ENCODE measurements at places on chromosomes 5 and 9.

DNA sequence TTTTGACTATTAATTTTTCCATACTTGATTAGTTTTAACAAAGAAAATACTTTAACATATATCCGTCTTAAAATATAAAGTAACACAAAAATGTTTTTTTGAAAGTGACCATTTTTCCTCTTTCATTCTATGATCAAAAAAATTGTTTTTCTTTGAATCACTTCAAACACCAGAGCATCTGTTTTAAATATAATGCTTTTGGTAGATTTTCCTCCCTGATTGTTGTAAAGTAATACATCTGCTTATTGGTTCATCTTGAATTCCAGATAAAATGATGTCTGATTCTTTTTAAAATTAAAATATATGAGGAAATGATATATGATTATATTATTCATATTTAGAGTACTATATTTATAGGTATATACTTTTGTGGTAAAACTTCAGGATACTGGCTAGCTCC lies 76.2 kb upstream of the LPAR1 start:
- no peak for DNase-seq

DNA sequence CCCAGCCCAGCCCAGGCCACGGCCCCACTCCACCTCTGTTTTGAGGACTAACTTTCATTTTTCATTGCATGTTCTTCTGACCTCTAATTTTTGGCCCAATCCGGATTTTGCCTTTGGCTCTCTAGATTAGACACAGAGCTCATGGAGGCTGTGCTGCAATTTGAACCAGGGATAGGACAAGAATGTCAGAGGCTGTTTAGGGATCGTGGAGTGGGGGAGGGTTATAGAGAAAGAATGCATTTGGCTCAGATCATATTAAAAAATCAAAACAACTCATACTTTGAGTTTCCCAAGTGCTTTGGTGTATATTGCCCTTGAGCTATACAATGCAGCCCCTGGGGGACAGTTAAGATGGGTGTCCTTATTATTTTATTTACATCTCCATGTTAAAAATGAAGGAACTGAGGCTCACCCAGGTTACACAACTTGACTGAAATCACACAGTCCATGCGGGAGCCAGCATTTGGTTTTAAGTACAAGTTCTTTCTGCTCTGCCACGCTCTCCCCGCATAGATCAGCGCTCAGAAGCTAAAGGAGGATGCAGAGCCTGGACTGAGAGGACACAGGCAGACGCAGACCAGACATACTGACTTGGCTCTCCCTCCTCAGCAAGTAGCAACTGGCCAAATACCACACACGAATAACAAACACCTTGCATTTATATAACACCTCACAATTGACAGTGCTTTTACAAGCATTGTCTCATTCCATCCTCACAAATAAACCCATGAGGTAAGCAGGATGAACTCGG lies 126.4 kb upstream of the RAI14 start:
- no peak for DNase-seq

DNA sequence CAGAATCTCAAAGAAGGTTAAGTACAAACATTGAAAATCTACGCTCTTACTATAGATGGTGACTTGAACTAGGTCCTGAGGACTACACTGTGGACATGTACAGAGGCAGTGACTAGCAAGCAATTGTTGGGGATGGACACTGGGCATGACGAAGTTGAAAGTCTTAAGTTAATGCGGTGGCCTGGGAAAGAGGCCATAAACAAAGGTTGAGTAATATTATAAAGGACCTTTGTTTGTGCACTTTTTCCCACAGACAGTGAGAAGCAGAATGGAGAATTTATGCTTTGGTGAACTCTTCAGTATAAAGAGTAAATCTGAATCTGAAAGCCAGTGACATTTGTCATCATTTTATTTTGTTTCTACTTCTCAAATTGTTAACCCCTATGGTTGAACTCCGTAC lies 15.3 kb downstream of the ALDH1A1 start:
- no peak for DNase-seq

DNA sequence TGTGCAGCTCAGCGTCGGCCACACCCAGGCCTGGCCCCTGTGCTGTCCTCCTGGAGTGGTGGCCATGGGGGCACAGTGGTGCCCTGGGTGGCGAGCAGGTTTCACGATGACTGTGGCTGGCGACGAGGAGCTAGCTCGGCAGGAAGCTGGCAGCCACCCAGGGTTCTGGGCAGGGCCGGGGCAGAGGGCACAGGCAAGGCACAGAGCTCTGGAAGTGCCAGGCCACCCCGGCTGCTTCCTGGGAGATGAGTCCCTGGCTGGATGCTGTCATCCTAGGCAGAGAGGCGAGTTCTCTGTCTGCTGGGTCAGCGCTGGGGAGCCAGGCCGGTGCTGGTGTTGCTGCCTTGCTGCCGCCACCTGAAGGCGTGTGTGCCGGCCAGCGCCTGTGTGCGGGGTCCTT lies 51.7 kb downstream of the RXRA start:
- no peak for DNase-seq

GRCh38 chr9:112074250-112075008 lies 100.7 kb downstream of the SUSD1 start:
- peak; percentile 48 for DNase-seq

- DNase-seq, result no peak
These were observed 56.8 kb downstream of the FAM81B start for GRCh38 chr5:95447961-95448360.

- no peak for DNase-seq
These were observed 23.4 kb downstream of the PCA3 start for GRCh38 chr9:76787677-76788076.

DNA sequence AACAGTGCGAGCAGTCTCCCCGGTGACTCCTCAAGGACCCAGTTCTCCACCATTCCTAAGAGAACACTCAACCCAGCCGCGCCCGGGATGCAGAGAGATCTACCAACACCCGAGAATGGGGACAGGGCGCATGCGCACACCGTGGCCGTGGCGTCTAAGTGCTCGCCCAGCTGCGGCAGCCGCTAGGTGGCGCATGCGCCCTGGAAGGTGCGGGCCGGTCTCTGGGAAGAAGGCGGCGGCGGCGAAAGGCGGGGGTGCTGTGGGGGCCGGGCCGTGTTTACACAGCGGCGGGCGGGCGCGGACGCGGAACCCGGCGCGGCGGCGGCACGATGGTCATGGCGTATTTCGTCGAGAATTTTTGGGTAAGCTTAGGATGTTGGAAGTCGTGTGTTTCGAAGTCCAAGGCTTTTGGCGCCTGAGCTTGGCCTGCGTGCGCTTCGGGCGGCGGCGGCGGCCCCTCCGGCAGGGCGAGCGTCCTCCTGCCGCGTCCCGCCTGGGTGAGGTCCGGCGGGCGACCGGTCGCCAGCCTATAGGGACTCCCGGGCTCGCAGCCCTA lies at the start of gene FCHO2:
TSS of gene FCHO2 (plus strand) at position 274 of the 556 bp plus-strand sequence. CDS start at position 330, 56 bp downstream.
- peak; percentile 94 for DNase-seq

GRCh38 chr5:34675857-34676256 lies 19.7 kb downstream of the RAI14 start:
- DNase-seq, result no peak

DNA sequence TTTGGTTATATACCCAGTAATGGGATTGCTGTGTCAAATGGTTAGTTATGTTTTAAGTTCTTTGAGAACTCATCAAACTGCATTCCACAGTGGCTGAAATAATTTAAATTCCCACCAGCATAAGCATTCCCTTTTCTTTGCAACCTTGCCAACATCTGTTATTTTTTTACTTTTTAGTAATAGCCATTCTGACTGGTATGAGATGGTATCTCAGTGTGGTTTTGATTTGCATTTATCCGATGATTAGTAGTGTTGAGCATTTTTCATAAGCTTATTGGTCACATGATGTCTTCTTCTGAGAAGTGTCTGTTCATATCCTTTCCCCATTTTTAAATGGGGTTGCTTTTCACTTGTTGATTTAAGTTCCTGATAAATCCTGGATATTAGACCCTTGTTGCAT lies 435.7 kb upstream of the RIOK2 start:
- DNase-seq, result no peak

GRCh38 chr5:160887780-160888179 lies 35.8 kb upstream of the ATP10B start:
- no peak for DNase-seq

DNA sequence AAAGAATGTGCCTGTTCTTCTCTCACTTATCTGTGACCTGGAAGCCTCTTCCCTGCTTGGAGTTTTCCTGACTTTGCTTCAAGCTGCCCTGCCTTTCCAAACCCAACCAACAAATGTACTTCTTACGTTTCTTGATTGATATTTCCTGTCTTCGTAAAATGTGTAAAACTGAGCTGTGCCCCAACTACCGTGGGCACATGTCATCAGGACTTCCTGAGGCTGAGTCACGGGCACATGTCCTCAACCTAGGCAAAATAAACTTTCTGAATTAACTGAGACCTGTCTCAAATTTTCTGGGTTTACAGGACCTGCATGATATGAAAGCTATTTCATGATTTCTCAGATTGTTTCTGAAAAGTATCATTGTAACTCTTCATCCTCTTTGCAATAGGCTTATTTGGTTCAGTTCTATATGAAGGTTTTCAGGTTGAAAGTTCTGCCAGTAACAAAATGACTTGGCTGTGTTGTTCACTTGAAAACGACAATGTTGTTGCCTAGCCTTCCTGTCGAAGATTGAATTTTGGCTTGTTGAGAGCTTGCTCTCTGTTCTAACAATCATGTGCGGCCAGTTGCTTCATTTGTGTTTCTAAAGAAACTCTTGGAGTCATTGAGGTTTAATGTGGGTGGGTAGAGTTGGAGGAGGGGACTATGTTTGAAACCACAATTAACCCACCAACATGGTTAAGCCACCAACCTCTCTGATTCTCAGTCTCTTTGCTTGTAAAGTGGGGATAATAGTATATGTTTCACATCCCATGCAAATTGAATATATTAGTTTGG lies 145.6 kb downstream of the FBXL7 start:
- DNase-seq, result no peak

- DNase-seq, result no peak
These were observed 372.6 kb downstream of the EBF1 start for GRCh38 chr5:158727136-158727535.

- no peak for DNase-seq
These were observed 212.6 kb downstream of the MCTP1 start for GRCh38 chr5:95072281-95072680.

DNA sequence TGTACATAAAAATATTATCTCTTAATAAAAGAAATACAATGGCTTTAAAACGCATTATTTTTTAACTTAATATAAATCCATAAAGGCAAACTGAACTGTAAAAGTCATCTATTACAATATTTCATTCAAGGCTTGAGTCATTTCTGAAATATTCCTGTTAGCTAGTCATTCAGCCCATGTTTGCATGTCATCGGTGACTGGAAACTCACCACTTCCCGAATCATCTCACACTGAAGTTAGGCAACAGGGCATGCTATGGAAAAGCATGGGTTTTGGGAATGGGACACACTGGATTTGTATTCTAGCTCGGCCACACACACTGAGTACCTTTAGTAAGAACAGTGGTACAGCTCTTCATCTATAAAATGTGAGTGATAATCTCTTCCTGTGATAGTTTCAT lies 691.1 kb upstream of the C9orf72 start:
- DNase-seq, result no peak

DNA sequence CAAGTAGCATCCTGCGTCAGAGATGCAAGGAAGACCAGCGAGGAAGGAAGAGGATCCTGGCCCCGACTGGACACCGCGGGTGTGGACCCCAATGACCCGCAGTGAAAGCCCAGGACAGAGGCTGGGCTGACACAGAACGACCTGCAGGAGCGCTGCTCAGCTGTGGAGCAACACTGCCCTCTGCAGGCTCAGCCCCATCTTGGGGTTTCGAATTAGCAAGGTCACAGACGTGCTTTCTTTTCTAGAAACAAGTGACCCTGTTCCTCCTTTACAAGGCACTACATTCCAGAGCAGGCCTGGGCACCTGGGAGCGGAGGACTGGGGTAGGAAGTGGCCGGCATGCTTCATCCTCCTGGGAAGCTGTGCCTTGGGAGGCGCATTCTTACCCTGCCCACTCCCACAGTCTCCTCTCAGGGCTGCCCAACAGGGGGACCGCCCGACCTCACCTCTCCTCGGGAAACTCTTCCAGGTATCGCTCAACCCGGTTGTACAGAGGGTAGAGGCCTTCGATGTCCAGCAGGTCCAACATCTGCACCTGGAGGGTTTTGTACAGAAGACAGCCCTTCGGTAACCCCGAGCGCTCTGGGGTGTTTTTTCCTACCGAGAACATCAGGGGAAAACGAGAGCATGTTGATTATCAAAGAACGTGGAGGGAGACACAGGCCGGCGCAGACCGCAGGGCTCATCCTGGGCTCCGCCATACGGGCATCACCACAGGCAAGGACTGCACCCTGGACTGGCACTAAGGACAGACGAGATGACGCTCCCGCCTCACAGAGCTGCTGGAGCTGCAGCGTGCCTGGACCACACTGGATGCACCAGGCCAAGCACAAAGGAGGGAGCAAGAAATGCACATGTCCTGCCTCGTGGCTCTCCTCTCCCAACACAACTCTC lies 35.0 kb downstream of the IPPK start:
- DNase-seq, result peak; percentile 24

GRCh38 chr9:79877943-79878602 lies 306.3 kb downstream of the TLE4 start:
- DNase-seq, result no peak

DNA sequence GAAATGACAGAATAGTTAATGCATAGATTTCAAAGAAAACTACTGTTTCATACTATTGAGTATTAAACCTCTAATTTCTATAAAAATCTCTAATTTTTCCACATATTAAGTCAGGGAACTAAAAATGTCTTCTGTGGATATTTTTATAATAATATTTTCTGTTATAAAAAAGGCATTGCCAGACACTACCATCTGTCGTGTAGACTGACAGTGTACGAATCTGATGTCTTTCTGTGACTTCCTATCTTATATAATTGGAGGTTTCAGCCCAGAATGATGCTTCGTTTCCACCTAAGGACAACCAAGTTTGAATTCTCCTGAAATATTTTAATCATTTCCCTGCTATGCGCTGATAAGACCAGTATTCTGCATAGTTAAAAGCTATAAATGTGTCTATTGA lies 456.6 kb upstream of the ARRDC3 start:
- DNase-seq, result no peak

DNA sequence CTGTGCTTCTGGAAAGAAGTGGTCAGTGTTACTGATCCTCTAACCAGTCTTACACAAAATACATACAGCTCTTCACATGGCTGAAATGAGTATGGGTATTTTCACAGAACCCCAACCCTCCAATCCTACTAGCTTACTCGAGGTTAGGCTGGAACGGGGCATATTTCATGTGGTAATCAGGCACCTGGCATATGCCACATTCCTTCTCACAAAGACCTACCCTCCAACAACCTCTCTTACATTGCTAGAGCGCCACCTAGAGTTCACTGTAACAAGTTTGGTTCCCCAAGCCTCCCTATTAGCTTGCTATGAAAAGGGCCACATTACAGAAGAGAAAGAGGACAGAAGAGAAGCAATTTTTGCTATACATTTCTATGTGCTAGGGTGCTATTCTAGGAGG lies 597.3 kb downstream of the PRELID2 start:
- no peak for DNase-seq
